ENCODE measurements at places on chromosomes 2 and 18.

- DNase-seq: no peak
These were observed 124.2 kb downstream of the CBLN2 start for GRCh38 chr18:72419914-72420313.

- no peak for DNase-seq
These were observed 19.1 kb downstream of the CYBRD1 start for GRCh38 chr2:171541202-171541887.

GRCh38 chr2:23537991-23538390 lies 153.0 kb downstream of the KLHL29 start:
- DNase-seq: no peak

GRCh38 chr2:142870526-142870925 lies 6.9 kb upstream of the KYNU start:
- no peak for DNase-seq
